Thoracic aorta (tissue), 2 donors: ENCODE measurements at places on chromosomes 3 and 15. TPM values are rescaled to one million over a fixed set of nuclear protein-coding genes. Genes with fewer than 3 reads are reported as not detected.

DNA sequence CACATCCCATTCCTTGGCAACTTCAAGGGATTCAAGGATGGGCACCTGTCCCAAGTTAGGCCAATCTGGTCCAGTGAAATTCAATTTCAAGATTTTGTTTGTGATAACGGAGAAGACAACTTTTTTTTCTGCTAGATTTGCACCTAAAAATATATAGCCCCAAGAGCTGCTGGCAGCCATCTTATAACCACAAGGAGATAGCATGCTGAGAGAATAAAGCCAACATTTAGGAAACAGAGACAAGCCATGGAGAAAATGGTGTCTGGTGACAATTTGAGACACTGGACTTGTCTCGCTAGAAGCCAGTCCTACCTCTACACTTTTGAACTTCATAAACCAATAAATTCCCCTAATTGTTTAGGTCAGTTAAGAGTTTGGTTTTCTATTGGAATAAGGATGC is 5.4 kb downstream of the PARL start:
- peaks cover 15% of the 10 kb centered on the region for H3K4me1 ChIP-seq
- H3K27ac ChIP-seq = no peak overlapping the region
- H3K4me3 ChIP-seq = no peak overlapping the region
- DNase-seq = no peak
- no peaks in the 10 kb centered on the region for H3K36me3 ChIP-seq

- H3K27me3 ChIP-seq = no peaks in the 10 kb centered on the region
- H3K4me1 ChIP-seq = peaks cover 17% of the 10 kb centered on the region
- peak; percentile 92 for DNase-seq
- H3K27ac ChIP-seq = peak overlapping the region; percentile 39
These were observed 461 bp upstream of the FAH start for GRCh38 chr15:80152180-80152895.

DNA sequence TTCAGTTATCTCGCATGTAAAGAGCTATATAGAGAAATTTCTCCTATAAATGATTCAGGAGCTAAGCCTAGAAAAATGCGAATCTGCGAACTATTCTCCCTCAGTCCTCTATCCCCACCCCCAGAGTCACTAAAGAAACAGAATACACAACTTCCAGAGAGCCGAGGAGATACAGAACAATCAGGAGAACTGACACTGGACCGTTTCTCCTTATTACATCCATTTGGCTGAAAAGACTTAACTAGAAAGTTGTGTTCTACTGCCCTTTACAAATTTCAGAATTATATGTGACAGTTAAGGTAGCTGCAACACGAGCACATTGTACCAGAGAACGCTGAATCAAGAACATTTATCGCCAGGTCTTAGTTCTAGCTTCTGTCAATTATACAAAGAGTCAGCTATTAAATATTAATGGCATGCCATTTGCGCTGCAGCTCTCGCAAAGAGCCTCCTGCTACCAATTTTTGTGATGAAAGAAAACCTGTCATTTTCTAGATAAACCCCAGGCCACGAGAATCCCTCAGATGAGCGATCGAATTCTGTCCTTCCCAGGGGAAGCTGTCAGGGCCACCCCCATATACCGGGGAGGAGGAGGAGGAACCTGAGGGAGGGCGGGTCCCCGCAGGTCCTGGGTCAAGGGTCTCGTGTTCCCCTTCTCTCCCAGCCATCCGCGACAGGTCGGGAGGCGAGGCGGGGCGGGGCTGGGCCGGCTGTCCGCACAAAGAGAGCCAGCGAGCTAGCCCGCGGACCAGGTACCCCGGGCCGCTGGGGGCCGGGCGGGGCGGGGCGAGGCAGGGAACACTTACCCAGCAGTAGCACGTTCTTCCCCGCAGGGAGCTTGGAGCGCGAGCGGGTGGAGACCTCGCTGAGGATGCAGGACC is 878 bp downstream of the DYNC1LI1 start:
- no peak for DNase-seq
- peak overlapping the region; percentile 95 for H3K27ac ChIP-seq
- H3K4me1 ChIP-seq = peaks cover 29% of the 10 kb centered on the region
- no peaks in the 10 kb centered on the region for H3K36me3 ChIP-seq
- H3K27me3 ChIP-seq = no peaks in the 10 kb centered on the region
- peak overlapping the region; percentile 96 for H3K4me3 ChIP-seq

DNA sequence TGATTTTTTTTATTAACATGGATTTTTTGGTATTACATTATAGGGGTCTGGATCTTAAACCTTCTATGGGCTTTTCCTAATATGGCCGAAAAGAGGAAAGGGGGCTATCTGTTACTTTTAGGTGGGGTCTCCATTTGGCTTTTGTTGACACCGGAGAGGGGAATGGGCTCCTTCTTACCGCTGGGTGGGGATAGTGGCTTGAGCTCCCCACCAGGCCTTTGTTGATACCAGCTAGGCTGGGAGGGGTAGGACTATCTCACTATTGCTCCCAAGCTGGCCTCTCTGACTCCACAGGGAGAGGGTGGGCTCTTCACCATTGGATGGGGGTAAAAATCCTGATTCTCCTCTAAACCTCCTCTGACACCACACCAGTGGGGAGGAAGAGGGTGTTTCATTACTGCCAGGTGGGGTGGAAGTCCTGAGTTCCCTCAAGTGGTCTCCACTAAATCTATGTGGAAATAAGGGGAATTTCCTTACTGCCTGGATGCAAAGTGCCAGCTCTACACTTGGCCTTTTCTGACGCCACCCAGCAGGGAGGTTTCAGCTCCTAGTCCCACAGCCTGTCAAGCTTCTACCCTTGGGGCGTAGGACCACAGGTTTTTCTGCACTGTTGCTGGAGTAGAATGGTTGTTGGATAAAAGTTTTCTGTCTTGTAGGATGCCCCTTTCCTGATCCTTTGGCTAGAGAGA is 572.3 kb downstream of the MAGI1 start:
- no peaks in the 10 kb centered on the region for H3K27me3 ChIP-seq
- DNase-seq = no peak
- H3K4me3 ChIP-seq = no peak overlapping the region
- H3K27ac ChIP-seq = no peak overlapping the region
- no peaks in the 10 kb centered on the region for H3K36me3 ChIP-seq

DNA sequence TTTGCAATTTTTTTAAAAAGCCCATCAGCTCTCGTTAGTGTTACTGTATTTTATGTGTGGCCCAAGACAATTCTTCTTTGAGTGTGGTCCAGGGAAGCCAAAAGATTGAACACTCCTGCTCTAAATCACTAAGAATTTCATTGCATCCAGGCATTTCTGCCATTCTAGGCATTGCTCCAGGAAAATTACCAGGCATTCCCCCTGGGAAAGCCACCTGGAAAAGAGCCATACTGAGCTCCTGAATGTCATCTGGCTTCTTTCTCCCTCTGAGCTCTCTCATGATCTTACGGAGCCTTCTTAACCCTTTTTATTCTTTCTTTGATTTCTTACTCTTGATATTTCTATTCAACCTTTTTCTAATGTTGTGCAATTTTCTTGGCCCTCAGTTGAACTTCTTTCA is 202.2 kb downstream of the DOCK3 start:
- DNase-seq = no peak
- no peaks in the 10 kb centered on the region for H3K4me1 ChIP-seq
- no peaks in the 10 kb centered on the region for H3K36me3 ChIP-seq

DNA sequence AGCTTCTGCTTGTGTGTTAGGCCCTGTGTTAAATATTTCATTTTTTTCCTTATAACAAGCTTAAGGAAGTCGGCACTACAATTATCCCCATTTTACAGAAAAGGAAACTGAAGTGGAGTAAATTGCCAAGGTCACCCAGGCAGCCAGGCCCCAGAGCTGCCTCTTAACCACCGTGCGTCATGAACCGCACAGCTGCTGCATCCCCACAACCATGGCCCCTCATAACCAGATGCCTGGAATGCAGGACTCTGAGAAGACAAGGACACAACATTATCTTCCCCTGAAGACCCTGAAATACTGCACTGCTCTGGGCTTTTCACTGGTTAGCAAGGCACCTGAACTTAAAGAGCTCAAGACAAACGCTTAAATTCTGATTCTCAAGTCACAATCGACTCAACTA is 14.6 kb downstream of the LRIG1 start:
- H3K4me3 ChIP-seq = peak overlapping the region; percentile 34
- H3K27me3 ChIP-seq = no peaks in the 10 kb centered on the region
- peaks cover 99% of the 10 kb centered on the region for H3K4me1 ChIP-seq
- H3K27ac ChIP-seq = peak overlapping the region; percentile 92

GRCh38 chr15:63513271-63513670 is 8.9 kb downstream of the USP3 start:
- no peaks in the 10 kb centered on the region for H3K27me3 ChIP-seq
- H3K36me3 ChIP-seq = no peaks in the 10 kb centered on the region
- H3K4me1 ChIP-seq = peaks cover 54% of the 10 kb centered on the region
- no peak for DNase-seq

- no peak overlapping the region for H3K27ac ChIP-seq
- H3K27me3 ChIP-seq = peaks cover 7% of the 10 kb centered on the region
- peaks cover 8% of the 10 kb centered on the region for H3K4me1 ChIP-seq
- no peak overlapping the region for H3K4me3 ChIP-seq
- H3K36me3 ChIP-seq = no peaks in the 10 kb centered on the region
- DNase-seq = no peak
These were observed 108.8 kb downstream of the RAB11A start for GRCh38 chr15:65978110-65978509.

Gene FRMD5
- total RNA-seq = not detected

Gene RAB27A
- total RNA-seq = 40.7 TPM
